ENCODE measurements at places on chromosomes 6 and 20.
A peak's percentile ranks its signal among the peaks of the same experiment; 100 is the strongest.

- no peaks in the 10 kb centered on the region for H3K4me1 ChIP-seq
- no peak overlapping the region for H3K27ac ChIP-seq
- DNase-seq = no peak
- no peaks in the 10 kb centered on the region for H3K27me3 ChIP-seq
- no peaks in the 10 kb centered on the region for H3K36me3 ChIP-seq
Measured at GRCh38 chr6:41298785-41299502, 12.5 kb upstream of the TREM1 start.

- no peaks in the 10 kb centered on the region for H3K36me3 ChIP-seq
- DNase-seq = no peak
- H3K27ac ChIP-seq = no peak overlapping the region
- H3K27me3 ChIP-seq = no peaks in the 10 kb centered on the region
- H3K4me1 ChIP-seq = peaks cover 3% of the 10 kb centered on the region
Measured at GRCh38 chr6:150683320-150683719, 83.6 kb downstream of the PLEKHG1 start.

DNA sequence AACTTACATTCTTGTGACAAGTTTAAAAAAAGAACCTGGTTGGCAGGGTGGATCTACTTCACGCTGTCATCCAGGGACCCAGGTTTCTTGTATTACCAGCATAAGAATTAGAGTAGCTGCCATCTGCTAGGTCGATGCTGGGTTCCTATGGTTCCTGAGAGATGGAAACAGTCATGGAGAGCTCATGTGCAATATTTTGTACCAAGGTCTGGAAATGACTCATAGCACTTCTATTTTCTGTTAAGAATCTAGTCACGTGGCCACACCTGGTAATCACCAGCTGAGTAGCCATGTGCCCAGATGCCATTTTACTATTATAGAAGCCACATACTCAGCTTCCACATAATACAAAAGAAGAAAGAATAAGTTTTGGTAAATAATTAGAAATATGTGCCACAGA lies 171.3 kb downstream of the CD83 start:
- no peak overlapping the region for H3K4me3 ChIP-seq
- H3K36me3 ChIP-seq = no peaks in the 10 kb centered on the region

DNA sequence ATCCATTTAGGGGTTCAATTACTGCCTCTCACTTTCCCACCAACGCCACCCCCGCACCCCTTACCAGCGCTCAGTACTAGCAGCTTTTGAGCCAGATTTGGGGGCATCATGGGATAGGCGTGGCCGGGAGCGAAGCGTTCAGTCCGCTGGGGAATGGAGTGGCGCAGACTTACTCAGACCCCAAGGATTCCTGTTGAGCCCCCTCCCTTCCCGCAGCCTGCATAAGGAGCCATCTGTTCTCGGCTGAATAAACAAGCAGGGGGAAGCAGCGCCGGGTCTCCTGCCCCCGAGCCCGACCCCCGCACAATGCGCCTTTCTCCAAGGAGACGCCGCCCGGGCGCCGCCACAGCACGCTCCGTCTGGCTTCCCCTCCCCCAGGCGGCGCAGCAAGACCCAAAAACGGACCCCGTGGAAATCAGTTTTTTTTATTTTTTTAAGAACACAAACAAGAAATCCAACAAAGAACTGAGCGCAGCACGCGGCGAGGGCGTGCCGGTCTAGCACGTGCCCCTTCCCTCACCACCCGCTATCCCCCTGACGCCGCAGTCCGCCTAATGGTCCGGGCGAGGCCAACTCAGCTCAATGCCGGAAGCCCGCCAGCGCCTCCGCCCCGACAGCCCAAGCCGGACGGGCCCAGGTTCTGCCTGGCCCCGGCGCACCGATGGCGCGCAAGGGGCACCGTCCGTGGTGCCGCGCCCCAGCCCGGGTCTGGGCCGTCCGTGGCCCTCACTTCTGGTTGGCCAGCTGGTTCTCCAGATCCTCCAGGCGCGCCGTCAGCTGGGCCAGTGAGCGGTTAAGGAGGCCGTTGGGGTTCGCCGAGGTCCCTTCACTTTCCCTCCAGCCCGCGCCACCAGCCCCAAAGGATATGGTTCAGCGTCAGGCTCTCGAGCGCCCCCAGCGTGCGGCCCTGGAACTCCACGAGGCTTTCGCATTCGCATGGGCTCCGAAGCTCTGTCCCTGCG lies 13.3 kb upstream of the RBPJL start:
- DNase-seq = peak; percentile 86
- H3K27ac ChIP-seq = no peak overlapping the region
- no peaks in the 10 kb centered on the region for H3K36me3 ChIP-seq
- peak overlapping the region; percentile 18 for H3K4me3 ChIP-seq
- no peaks in the 10 kb centered on the region for H3K4me1 ChIP-seq
- H3K27me3 ChIP-seq = no peaks in the 10 kb centered on the region

Data from aorta (tissue), 5 donors.